ENCODE measurements at places on chromosomes 7 and 10.
A peak's percentile ranks its signal among the peaks of the same experiment; 100 is the strongest.

GRCh38 chr7:45918556-45918955 lies 2.5 kb downstream of the IGFBP3 start:
- DNase-seq = no peak

DNA sequence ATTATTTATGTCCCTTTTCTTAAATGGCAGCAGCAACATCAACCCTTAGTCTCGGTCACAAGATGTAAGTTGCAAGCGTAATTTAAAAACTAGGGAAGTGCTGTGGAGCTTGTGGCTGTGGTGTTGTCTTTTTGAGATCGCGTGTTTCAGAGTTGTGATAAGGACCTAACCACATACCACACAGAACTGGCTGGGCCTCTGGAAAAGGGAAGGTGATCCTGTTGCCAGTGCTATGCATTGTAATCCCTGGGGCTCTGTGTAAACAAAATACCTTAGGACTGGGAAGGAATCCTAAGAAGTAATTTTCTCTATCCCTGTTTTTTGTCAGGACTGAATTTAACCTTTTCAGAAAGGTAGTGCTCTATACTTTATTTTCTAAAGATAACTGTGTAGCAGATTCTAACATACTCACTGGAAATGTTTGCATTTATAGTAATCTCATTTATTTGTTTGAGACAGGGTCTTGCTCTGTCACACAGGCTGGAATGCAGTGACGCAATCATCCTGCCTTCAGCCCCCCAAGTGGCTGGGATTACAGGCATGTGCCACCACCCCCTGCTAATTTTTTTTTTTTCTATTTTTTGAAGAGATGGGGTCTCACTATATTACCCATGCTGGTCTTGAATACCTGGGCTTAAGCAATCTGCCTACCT lies 60.4 kb downstream of the INPP5F start:
- peak; percentile 60 for DNase-seq

GRCh38 chr7:107180378-107180777 lies 11.6 kb downstream of the HBP1 start:
- peak; percentile 83 for DNase-seq

DNA sequence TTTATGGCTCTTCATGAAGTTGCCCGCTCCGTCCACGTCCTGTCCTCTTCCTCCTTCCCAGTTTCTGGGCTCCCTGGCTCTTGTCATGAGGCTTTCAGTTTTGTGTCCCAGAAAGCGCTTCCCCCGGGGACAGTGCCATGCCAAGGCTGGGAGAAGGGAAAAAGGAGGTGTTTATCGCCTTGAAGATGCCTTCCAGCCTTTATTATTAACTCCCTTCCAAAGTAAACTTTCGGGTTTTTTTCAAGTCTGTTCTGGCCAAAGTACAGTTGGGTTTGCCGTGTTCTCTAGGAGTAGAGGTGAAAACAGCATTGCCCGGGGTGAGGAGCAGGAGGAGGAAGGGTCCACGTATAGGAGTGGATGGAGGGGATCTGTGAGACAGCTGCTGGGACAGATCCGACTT lies 117.2 kb downstream of the CUX1 start:
- DNase-seq = no peak

GRCh38 chr7:74454925-74455288 lies 1.2 kb downstream of the GTF2IRD1 start:
- DNase-seq = no peak

DNA sequence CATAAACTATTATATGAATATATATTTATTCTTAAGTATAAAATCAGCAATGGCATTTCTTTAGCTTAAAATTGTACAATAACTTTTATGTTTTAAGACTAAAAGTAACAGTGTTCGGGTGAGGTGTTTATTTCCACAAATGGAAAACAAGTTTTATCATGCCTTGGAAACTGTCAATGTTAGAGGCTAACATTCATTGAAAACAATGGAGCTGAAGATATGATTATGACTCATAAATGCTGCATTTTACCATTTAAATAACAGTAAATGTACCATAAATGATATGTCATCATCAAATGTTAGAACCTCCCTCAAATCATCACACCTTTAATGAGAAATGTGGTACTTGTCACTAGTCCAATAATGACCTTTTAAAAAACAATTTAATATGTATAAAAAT lies 897.3 kb downstream of the PCDH15 start:
- no peak for DNase-seq

DNA sequence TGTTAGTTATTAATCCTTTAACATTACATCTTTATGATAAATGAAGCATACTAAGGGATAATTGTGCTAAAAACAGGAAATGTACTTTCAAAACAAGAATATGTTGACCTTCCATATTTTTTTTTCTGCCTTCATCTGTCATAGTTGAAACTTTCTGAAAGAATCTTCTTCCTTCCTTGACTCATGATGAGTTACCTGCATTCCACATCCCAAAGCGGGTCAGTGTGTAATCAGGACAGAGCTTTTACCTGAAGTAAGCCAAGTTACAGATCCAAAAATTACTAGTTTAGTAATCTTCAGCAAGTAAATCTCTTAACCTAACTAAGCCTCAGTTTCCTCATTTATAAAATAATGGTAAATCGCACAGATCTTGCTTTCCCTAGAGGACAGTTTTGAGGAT lies 13.4 kb upstream of the ARL4A start:
- no peak for DNase-seq

GRCh38 chr7:56028942-56029630 lies 22.2 kb downstream of the PSPH start:
- DNase-seq = peak; percentile 24

- no peak for DNase-seq
Observed at GRCh38 chr7:141722529-141722928, 14.4 kb downstream of the WEE2 start.

DNA sequence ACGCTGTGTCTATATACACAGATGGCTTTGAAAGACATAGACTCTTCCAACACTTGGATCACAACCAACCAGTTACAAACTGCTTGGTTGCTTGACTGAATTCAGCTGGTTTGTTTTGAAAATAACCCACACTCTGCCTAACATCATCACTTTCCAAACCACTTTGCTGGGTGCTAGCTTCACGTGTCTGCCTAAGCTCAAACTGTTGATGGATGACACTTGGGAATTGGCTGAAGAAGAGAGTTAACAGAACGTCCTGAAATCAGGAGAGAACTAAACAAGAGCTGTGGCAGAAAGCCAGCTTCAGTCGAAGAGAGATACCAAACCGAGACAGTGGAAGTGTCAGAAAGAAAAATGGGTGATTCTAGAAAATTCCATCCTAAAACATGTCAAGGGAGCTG lies 420.8 kb upstream of the AUTS2 start:
- DNase-seq = peak; percentile 73

DNA sequence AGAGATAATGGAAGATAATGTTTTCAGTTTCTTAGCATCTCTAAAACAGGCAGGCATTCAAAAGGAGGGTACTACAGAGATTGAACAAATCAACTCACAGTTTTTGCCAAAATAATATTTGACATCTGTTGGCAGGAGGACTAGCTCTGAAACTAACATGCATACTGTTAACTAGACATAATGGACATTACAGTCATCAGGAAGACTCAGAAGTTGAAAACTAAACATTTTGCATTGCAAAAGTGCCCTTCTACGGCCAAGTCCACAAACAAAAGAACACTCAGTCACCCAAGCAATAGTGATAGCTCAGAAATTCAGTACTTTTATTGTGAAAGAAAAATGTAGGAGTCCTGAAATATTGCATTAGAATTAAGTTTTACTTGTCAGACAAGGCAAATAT lies 399.0 kb downstream of the HGF start:
- no peak for DNase-seq

GRCh38 chr7:24503506-24503905 lies 69.7 kb upstream of the PALS2 start:
- DNase-seq = no peak

- DNase-seq = no peak
Observed at GRCh38 chr10:60986791-60987190, 42.8 kb upstream of the RHOBTB1 start.

DNA sequence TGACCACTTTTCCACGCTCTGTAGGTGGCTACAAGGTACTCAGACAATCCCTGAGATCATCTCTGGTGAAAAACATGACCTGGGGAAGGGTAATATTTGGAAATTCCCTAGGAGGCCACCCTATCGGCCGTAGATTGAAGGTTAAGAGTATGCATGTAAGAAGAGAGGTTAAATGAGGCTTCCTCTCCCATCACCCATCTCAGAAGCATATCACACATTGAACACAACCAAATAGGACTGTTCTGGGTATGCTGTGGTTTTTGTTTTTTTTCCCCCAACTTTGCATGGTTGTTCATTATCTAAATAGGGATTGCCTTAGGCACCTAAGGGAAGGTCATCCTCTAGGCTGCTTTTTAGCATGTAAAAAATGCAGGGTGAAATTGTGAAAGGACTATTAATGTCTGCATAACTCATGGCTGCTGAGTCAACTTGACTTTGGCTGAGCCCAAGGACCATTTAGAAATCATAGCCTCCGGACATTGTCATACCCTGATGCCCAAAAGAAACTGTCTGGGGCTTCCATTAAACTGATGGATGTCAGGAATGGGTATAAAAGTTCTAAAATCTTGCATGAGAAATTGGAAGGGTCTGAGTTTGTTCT lies 24.7 kb upstream of the ST8SIA6 start:
- no peak for DNase-seq

All from stomach (tissue), 19 donors.